ENCODE measurements at places on chromosomes 13 and 19.

GRCh38 chr19:45376045-45376724 lies 5.8 kb upstream of the ERCC2 start:
- no peak for DNase-seq

DNA sequence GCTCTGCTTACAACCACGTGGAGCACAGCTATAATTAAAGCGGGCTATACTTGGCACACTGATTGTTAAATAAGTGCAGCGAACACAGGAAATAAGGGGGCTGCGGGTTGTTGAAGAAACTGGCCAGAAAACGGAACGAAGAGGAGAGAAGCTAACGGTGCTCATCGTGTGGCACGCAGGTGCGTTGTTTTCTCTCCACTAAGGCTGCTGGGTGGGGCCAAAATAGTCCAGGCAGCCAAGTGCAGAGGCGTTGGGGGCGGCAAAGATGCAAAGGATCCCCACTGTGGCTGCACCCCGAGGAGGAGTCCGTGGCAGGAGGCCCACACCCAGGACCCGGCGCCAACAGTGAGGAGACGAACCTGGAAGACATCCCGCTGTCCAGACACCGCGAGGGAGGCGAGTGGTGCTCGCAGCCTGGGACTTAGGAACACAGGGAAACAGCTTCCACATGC lies 8.1 kb upstream of the ARL11 start:
- no peak for DNase-seq

DNA sequence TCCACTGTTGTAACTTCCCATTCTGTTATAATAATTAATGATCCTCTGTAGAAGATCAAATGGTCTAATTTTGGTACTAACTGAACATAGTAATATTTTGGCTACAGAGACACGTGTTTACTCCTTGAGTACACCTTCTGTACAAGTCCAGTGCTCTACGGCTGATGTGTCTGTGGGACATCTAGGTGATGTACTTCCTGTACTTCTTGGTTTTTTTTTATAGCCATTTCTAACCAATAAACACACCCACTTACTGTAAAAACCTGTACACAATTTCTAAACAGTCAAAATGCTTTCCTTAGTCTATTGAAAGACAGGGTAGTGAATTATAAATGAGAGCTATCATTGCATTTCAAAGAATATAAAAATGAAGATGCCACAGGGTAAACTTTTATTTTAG lies 118.7 kb downstream of the RNF17 start:
- no peak for DNase-seq

DNA sequence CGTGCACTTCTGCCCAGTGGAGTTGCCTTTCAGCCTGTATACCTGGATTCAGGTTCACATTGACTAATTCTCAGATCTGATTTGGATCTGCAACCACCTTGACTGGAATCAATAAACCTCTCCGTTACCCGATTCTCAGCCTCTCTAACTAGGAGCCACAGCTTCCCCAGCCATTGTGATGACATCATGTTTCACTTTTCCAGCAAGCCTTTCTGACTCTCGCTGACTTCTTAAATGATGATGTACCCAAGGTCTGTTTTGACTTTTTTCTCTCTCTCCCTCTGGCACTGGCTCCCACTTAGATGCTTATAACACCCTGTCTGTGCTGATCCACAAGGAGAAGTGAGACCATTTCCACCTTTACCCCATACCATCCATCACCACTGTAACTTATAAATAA lies 13.5 kb upstream of the FAM124A start:
- DNase-seq, result no peak

DNA sequence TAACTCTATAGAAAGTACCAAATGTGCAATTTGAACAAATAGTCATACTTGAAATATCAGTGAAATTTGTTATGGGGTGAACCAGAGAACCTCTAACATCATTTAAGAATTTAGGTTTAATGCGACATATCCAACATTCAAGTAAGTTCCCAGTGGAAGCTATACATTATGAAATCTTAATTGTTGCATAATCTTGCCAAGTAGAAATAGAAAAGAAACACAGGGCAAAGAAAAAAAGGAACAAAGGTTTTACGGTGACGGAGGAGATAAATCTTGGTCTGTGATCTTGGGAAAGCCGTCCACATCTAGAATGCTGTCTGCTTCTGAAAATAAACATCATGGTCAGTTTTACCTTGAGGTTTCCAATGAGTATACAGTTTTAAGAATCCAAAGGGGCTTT lies 445.7 kb downstream of the RFC3 start:
- no peak for DNase-seq

GRCh38 chr19:2070436-2070827 lies 19.4 kb upstream of the MKNK2 start:
- no peak for DNase-seq

DNA sequence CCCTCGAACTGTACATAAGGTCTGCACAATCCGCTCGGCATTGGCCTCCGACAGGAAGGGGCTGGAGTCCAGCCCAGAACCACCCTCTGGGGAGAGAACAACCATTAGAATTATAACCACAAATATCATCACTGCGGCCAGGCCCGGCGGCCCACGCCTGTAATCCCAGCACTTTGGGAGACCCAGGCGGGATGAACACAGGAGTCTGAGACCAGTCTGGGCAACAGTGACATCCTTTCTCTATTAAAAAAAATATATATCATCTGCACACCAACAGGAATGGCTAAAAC lies 11.4 kb downstream of the COQ8B start:
- DNase-seq, result no peak
